SK-N-SH (cell line): ENCODE measurements at places on chromosomes 6 and 20.

DNA sequence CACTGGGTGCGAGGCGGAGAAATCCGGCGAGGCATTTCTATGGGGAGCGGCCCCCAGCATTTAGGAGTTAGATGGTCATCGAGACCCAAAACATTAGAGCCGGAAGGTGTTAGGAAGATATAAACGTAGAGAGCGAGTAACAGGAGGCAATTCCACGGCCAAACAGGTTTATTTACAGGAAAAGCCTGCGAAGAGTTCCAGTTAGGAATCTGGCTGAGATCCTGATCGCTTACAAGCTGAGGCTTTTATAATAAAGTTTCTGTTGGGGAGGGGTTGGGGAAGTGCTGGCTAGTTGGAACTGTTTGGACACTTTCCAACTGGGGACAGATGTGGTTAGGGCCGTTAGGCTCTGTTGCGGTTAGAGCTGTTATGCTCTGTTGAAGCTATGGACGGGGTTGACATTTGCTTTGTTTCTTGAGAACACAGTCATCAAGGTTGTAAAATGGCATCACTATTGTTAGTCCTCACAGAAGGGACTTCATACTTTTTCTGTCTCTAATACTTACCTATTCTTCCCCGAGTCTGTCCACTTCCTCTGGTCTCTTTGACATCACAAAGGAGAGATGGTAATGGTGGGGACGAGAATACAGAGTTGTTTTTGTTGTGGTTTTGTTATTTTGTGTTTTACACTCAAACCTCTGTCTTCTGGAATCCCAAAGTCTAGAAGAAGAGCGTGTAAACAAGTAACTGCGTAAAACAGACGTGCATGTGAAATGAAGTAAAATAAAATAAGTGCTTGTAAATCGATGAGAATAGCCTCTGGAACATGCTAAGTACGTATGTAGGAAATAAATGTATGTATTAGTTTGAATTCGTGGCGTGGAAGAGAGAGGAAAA is 554 bp upstream of the ZSCAN31 start:
- DNase-seq = peak; percentile 35

DNA sequence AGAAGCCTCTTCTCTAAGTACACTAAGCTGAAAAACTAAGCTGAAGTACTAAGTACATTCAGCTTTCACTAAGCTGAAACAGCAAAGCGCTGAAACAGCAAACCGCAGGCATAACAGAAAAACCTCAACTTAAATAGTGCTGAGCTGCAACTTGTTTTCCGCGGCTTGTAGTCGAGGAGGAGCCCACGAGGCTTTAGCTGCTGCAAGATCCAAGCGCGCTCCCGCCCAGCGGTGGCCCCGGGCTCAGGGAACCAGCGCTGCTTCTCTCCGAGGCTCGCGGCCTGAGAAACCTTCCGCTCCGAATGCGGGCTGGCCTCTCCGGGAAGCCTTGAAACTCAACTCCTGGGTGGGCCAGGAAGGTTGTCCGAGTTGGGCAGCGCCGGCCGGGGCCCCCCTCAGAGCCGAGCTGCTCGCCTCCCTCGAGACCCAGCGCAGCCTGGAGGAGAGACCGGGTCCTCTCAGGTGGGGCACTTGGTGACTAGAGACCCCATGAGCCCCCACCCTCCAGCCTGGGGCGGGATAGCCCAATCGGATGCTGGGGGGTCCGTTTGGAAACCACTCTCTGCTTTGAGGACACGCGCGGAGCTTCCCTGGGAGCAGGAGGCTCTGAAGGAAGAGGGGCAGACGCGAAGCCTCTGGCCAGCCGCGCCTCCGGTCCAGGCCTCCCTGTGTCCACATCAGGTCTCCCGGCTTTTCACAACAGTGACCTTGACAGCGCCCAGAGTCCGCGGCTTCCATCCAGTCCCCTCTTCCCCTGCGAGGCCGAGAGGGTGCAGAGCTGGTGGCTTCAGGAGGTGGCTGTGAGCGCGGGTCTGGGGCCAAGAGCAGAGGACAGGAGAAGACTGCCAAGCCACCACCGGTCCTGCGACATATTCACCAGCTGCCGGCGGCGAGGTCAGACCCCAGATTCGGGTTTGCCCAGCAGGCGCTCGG is 38.1 kb upstream of the HLA-E start:
- DNase-seq = no peak

DNA sequence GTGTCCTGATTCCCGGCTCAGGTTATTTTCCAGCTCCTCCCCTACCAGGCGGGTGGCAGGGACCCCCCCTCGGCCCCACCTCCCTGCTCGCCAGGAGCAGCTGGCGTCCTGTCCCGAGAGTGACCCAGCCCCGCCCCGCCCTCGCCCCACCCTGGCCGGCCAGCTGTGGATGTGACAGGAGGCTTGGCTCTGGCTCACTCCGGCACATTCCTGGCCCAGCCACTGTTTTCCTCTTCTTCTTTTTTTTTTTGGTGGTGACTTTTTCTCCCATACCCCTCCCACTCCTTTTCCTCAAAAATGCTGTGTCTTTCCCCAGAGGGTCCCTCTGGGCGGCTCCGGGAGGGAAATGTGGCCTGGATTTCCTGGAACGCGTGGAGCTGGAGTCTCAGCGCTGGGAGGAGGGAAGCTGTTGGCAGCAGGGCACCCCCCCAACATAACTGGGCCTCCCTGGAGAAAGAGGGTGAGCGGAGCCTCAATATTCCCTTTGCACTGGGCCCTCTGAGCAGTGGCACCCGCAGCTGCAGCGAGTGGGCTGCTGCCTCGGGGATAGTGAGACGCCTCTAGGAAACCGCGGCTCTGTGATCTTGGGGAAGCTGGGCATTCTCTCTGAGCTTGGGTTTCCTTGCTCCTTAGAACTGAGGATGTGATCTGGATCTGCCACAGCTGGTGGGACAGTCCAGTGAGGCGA is 28.3 kb upstream of the CSNK2A1 start:
- peak; percentile 53 for DNase-seq

DNA sequence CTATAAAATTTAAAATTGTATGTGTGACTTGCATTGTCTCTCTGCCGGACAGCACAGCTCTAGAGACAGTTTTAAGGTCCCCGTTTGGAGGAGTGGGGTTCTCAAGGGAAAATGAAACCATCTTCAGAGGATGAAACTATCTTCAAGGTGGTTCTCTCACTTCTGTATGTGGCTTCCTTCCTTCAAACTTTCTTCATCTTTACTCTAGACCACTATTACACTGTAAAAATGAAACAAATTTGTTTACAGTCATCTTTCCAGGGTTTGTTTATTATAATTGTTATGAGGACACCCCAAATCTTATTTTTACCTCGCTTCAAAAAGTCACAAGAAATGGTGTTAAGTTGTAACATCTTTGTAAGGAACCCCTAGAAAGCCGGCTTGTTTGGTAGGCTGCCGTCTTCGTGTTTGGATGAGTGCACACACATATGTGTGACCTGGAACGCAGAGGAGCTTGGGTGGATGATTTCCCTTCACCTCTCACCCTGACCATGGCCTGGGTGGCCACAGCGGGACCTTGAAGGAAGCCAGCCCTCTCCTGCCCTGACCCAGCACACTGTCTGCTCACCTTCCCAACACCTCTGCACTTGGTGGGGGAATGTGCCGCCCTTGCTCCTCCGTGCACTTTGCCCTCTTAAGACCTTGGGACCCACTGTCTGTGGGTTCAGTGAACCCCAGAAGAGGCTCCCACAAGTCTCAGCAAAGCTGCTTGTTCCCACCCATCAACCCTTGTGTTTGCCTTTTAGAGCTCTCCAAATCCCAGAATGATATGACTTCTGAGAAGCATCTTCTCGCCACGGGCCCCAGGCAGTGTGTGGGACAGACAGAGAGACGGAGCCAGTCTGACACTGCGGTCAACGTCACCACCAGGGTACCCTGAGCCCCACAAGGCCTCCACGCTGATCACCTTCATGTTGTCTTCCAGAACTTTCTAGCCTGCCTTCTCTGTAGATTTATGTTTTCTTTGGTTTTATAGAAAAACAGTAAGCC is 67.8 kb downstream of the SYTL3 start:
- DNase-seq = no peak

DNA sequence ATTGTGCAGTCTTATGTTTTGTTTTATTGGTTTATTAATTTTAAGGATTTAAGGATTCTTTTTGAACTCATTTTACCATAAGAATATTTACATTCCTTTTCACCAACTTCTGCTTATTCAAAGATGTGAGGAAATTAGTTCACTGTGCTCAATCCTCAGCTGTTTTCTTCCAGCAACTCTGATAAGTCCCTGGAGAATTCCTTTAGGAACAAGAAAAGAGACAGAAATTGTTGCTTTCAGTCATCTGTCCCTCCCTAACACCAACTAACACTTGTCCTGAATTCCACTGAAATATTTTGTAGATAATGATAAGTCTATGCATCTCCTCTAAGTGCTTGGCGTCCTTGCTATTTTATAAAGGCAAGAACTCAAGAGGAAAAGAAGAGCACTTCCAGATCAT is 334.8 kb upstream of the MARCKS start:
- no peak for DNase-seq

DNA sequence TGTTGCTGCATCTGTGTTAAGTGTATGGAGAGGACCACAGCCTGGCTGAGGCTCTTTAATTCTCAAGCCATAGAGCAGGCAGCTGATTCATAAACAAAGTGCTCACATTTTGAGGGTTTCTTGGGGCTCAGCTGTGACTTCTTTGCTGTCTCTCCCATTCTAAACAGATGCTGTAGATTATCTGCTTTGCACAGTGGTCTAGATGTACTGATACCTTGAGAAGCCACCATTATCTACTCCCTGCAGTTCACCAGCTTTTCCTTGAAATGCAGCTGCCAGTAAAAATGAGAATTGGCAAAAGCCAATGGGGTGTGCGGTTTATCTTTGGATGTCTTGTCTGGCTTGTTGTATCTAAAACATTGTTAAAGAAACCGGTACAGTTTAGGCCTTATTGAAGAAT is 5.2 kb upstream of the CNR1 start:
- no peak for DNase-seq
